Activated CD4-positive, CD25-positive, alpha-beta regulatory T cell (primary cell): ENCODE measurements at places on chromosomes 5 and 9.

DNA sequence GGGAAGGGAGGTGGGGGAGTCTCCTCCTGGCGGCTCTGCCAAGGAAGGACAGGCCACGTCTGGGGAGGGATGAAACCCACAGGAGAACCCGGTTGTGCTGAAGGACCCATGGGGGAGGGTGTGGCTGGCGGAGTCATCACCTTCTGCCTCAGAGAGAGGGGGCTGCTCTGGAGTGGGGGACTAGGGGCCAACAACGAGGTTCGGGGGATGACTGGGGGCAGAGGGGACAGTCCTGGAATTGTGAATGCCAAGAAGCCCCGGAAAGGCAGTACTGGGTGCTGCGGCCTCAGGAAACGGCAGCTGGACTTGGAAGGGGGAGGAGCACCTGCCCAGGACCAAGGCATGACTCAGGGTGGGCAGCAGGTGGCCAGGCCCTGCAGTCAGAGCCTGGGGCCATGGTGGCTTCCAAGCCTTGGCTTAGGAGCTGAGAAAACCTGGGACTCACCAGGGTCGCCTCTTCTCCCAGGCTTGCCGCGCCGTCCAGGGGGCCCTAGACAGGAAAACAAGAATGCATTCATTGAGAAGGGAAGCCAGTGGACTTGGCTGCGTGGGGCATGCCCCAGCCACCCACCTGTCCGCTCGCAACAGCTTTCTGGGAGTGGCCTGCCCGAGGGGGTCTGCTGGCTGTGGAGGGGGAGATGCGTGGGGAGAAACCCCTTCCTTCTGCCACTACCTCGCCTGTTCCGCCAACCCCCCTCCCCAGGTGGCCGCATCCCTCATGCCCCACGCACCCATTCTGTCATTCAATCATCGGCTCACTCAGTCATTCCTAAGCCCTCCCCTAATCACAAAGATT lies 74.0 kb upstream of the PHYKPL start:
- DNase-seq = no peak

DNA sequence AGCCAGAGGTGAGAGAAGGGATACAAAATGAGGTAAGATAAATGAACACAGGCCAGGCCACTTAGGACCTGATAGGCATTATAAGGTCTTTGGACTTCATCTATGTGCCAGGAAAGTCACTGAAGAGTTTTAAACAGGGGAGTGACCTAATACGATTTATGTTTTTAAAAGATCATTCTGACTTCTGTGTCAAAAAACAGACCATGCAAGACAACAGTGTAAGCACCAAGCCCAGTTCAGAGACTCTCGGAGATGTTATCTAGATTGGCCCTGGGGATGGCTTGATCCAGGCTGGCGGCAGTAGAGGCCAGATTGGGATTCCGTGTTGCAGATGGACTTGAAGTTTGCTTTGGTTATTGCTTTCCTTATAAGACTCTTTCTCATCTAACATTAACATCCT lies 43.0 kb upstream of the DPYSL3 start:
- DNase-seq = no peak

- DNase-seq = no peak
These were observed 15.9 kb upstream of the CDKN2AIPNL start for GRCh38 chr5:134427540-134428041.

- DNase-seq = no peak
These were observed 14.8 kb downstream of the PDGFRB start for GRCh38 chr5:150140830-150141229.

GRCh38 chr9:19409401-19410194 lies 789 bp downstream of the ACER2 start:
- no peak for DNase-seq

- no peak for DNase-seq
These were observed 17.8 kb downstream of the NUDT2 start for GRCh38 chr9:34346873-34347799.

DNA sequence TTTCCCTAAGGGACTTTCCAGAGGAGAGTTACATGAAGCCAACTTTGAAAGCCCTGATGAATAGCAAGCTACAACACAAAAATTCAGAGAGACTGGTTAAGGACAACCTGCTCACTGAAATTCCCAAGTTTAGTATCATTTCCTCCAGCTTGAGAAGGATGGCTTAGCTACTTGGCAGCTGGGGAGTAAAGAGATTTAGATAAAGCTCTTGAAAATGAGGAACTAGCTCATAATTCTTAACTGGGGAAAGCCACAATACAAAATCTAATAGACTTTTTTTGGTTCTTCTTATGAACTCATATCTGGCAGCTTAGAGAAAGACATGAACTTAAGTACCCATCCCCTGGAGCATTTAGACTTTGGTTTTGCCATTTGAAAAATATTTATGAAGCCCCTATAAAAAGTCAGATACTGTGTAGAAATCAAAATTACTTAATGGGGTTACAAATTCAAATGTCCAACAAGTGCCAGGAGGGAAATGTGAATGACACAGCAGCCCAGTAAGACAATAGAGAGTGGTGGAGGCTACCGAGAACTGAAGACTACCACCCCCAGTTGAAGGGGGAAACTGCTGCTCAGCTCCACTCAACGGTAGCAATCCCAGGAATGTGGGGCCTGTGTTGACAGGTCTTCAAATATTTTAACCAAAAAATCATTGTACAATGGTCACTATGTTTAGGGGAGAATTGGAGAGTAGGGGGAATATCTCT lies 79.4 kb upstream of the ADRB2 start:
- no peak for DNase-seq

DNA sequence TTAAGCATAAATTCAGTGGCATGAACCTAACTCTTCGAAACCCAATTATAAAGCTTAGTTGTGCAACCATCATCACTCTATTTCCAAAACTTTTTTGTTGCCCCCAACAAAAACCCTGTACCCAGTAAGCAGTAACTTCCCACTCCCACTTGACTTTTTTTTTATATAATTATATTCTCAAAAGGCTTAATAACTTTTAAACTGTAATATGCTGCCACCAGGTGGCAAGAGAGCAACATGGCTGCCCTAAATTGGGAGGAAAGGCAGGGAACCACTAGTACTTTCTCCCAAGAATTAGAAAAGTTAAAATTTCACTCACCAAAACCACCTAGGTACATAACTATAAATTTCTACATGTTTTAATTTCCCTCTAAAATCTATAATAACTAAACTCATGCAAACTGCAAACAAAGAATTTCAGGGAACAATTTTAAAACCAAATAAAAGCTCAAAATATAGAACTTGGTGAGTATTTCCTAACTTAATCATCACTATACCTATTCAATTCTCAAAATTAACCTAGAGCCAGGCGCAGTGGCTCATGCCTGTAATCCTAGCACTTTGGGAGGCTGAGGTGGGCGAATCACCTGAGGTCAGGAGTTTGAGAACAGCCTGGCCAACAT lies 50.2 kb upstream of the RNF38 start:
- DNase-seq = no peak

DNA sequence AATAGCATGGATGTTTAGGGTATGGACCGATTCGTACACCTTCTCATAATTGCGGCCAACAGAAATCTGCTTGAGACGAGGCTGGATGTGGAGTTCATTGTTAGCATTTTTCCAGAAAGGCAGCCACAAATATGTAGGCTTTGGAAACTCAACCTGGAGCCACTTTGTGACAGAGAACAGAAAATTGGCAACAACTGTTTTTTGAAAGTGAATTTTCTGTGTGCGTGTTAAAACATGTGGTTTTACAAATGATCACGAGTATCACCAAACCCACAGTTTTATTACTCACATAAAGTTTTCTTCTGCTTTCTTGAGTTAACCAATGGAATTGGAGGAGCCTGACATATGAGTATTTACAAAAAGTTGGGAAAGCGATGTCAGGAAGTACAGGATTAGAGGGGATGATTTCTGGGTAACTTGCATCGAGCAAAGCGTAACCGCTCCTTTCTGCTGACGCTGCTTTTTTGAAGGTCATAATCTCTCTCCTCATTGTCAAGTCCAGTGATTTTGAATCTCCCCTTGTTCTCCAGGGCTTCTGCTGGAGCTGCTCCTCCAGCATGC lies 138.5 kb upstream of the TAF11L2 start:
- no peak for DNase-seq

DNA sequence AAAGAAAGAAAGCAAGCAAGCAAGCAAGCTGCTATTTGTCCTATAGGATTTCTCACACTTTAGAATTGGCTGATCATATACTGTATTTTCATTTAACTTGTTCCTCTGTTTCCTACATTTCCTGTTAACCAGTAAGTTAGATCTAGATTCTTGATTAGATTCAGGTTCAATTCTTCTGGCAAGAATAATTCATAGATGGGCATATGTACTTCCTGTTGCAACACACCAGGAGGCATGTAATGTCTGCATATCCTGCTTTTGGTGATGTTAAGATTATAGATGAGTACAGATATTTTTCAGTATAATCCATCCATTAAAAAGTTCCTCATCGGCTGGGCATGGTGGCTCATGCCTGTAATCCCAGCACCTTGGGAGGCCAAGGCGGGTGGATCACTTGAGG lies 10.8 kb upstream of the KIF27 start:
- DNase-seq = no peak

DNA sequence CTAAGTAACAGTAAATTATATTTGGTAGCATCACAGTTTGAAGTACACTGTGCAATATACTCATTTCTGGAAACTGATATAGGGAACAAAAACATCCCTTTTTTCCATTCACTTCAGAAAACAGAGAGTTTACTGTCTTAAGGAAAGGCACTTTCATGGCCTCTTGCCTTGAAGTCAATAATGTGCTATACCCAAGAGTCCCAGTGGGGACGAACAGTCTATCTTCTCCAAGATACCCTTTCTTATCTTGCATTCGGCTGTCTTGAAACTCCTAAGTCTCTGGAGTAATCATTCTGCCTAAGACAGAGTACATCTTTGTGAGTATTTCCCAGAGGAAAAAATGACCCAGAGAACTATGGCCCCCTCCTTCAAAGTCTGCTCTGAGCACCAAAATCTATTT lies 107.1 kb downstream of the SLC1A3 start:
- DNase-seq = no peak

GRCh38 chr9:112063151-112063550 lies 111.9 kb downstream of the SUSD1 start:
- DNase-seq = no peak
